ENCODE measurements at places on chromosomes 11 and 22. TPM values are rescaled to one million over a fixed set of nuclear protein-coding genes. Genes with fewer than 3 reads are reported as not detected.

The CBL gene
- 20.7 TPM for total RNA-seq

The ANO9 gene
- total RNA-seq: 1.3 TPM

The LRRC51 gene
- total RNA-seq: 10.5 TPM

The PIK3IP1 gene
- total RNA-seq: 4.7 TPM

DNA sequence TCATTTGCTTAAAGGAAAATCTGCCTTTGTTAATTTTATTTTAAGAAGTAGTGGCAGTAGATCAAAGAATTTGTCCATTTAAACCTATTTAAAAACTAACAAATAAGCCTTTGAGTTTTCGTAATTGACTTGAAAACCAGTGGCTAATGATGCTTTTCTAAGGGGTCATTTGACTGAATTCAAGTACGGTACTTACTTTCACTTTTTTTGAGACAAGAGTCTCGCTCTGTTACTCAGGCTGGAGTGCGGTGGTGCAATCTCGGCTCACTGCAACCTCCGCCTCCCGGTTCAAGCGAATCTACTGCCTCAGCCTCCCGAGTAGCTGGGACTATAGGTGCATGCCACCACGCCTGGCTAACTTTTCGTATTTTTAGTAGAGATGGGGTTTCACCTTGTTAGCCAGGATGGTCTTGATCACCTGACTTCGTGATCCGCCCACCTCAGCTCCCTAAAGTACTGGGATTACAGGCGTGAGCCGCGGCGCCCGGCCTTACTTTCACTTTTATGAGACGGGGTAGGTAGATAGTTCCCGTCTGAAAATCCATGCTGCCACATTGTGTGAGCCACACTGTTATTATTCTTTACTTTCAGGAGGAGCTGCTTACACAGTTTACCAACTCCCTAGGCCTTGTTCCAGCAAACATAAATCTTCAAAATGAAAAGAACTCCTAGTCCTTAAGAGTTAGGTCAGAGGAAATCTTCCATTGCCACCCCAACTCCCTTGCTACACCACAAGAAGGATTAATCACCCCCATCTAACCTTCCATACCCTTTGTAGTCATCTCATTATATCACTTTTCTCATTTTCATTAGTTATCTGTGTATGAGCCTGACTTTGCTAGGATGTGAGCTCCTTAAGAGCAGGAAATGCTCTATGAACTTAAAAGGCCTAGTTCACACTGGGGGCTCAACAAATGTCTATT, 926.6 kb upstream of the CCDC90B start:
- no peak overlapping the region for H3K4me3 ChIP-seq
- no peaks in the 10 kb centered on the region for H3K27me3 ChIP-seq
- H3K36me3 ChIP-seq: no peaks in the 10 kb centered on the region
- no peak for DNase-seq
- no peaks in the 10 kb centered on the region for H3K4me1 ChIP-seq

All from neural progenitor cell (in vitro differentiated cells).